ENCODE measurements at places on chromosomes 2 and 18. TPM values are rescaled to one million over a fixed set of nuclear protein-coding genes. Genes with fewer than 3 reads are reported as not detected.

The TMEM247 gene
- not detected for total RNA-seq

The CCDC148 gene
- total RNA-seq, result 1.8 TPM

- peak; percentile 4 for DNase-seq
Measured at GRCh38 chr2:98793897-98794830, 63.2 kb upstream of the MGAT4A start.

DNA sequence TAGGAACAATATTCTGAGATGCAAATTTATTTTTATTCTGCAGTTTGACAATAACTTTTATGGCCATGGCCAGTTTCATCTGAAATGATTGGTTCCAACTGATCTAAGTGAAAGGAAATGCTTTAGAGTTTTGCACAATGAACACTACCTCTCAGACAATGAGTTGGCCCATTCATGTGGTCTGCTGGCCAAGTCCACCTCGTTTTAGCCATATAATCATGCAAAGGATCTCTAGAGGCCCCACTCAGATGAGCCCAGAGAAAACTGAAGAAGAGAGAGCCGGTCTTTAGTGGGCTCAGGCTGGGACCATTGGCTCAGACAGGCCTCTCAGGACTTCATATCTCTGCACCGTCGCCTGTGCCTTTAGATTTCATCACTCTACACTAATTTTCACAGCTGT, 254.7 kb downstream of the MREG start:
- no peak for DNase-seq

DNA sequence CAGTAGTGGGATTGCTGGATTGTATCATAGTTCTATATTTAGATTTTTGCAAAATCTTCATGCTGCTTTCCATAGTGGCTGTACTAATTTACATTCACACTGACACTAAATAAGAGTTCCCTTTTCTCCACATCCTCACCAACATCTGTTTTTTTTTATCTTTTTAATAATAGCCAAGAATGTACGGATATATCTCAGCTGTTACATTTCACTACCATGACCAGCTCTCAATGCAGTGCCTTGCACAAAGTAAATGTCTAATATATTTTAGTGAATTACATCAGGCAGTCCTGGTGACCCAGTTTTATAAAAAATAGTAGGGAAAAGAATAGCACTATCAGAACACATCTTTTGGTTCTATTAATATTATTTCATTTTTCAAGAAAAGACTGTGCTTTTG, 161.8 kb downstream of the LNPK start:
- no peak for DNase-seq

GRCh38 chr2:169137924-169138323, 68.6 kb downstream of the DHRS9 start:
- DNase-seq, result no peak

DNA sequence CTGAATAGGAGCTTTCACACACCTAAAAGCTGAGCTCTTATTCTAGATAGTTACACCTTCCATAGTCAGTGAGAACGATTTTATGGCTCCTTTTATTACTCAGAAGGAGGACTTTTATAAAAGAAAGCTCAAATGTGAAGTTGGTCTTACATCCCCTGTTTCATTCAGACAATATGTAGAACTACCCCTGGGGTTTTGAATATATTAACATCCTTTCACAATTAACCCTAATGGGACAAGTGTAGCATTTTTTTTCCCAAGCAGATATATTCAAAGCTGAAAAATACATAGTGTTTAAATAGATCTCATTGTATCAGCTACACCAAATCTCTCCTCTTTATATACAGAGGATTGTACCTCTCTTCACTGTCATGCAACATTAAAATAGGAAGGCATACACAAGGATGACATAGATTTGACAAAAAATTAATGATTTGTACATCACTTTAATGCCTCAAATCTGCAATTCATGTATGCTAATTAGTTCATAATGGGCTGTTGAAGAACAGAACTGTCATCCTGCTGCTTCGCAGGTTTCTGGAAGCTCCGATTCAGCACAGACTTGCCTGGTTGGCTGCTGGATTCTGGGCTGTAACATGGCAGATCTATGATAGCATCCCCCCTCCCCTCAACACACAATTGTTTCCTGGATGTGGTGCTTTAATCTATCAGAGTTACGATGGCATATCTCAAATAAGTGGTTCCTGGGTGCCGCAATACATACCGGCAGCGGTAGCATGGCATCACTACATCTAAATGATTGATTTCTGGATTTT, 129.7 kb upstream of the PARD3B start:
- peak; percentile 10 for DNase-seq

DNA sequence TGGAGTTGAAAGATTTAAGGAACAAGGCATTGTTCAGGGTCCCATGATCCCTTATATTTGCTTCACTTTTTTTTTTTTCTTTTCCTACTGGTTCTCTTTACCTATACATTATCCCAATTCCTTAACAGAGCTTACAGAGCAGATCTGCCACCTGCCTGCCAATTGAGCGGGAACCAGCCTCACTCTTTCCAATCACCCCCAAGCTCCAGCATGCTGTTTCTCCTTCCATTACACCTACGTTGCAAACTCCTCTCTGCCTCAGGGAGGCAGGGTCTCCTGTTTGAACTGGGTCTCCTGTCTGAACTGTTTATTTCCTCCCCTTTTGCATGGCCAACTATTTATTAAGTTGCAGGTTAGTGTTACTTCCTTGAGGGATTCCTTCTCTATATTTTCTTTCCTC, 77.2 kb upstream of the SLC38A11 start:
- no peak for DNase-seq

DNA sequence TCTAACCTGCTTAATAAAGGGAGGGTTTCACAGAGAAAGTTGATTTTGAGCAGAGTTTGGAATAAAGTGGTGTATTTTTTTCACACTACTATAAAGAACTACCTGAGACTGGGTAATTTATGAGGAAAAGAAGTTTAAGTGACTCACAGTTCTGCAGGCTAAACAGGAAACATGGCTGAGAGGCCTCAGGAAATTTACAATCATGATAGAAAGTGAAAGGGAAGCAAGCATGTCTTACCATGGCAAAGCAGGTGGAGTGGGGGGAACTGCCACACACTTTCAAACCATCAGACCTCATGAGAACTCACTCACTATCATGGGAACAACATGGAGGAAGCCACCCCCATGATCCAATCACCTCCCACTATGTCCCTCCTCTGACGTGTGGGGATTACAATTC, 546.7 kb downstream of the EPHA4 start:
- DNase-seq, result no peak

- DNase-seq, result no peak
Measured at GRCh38 chr18:29157057-29157780, 980.3 kb upstream of the CDH2 start.

GRCh38 chr2:7016148-7016547, 98.9 kb downstream of the RNF144A start:
- DNase-seq, result no peak

GRCh38 chr18:35027206-35027605, 14.0 kb upstream of the MAPRE2 start:
- no peak for DNase-seq

- peak; percentile 27 for DNase-seq
Measured at GRCh38 chr2:62501794-62502500, 4.0 kb downstream of the TMEM17 start.

- DNase-seq, result peak; percentile 76
Measured at GRCh38 chr2:127599211-127599610, 46.7 kb upstream of the GPR17 start.

All from osteoblast (primary cell).